ENCODE measurements at places on chromosomes 6 and 20.

GRCh38 chr6:38391626-38392579, 247.8 kb downstream of the BTBD9 start:
- DNase-seq, result no peak

DNA sequence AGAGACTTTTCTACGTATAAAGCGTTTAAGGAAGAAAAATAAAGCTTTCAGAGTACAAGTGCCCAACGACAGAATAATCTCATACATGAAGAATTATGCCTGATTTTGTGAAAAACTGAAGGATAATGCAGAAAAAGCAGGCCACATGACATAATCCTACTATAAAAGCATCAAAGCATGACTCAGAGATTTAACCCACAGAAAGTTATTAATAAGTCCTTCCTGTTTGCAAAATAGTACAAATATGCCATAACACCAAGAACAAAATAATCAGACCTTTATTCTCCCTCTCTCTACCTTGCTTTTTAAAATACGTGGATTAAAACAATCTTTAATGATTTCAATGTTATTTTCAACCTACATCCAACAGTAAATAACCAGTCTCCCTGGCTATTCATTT, 118.6 kb upstream of the BCLAF1 start:
- DNase-seq, result no peak

- DNase-seq, result no peak
Measured at GRCh38 chr20:57705127-57705899, 4.5 kb downstream of the PMEPA1 start.

DNA sequence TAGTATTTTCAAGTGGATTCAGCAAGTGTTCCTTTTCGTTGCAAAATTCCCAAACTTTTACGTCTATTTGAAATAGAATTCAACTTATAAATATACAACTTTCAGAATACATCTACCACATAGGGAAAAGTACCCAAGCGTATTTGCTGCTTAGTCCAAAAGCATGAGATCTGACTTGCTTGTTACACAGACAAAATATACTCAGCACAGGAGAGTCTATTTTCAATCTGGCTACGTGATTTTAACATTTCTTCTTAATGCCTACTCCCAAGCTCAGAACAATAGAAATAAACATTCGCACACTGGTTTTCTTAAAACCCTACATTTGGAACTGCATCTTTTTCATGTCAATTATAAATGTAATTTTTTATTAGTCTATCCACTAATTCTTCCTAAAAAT, 672 bp downstream of the PKHD1 start:
- DNase-seq, result no peak

- DNase-seq, result no peak
Measured at GRCh38 chr6:84671183-84671582, 93.2 kb downstream of the TBX18 start.

DNA sequence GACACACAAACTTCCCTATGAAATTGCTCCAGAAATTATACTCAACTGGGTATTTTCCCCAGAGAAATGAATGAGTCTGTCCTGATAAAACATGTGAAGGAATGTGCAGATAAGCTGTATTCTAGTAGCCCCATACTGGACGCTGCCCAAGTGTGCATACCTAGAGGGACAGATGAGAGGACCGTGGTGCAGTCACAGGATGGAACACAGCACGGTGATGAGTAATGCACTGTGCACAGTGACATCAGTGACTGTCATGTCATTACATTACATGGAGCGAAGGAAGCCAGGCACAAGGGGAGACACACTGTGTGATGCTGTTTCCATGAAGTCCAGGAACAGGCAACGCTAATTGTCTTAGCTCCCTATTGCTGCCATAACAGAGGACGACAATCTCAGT, 155.5 kb downstream of the CDH4 start:
- no peak for DNase-seq

- no peak for DNase-seq
Measured at GRCh38 chr6:106764353-106764980, 135.1 kb downstream of the QRSL1 start.

DNA sequence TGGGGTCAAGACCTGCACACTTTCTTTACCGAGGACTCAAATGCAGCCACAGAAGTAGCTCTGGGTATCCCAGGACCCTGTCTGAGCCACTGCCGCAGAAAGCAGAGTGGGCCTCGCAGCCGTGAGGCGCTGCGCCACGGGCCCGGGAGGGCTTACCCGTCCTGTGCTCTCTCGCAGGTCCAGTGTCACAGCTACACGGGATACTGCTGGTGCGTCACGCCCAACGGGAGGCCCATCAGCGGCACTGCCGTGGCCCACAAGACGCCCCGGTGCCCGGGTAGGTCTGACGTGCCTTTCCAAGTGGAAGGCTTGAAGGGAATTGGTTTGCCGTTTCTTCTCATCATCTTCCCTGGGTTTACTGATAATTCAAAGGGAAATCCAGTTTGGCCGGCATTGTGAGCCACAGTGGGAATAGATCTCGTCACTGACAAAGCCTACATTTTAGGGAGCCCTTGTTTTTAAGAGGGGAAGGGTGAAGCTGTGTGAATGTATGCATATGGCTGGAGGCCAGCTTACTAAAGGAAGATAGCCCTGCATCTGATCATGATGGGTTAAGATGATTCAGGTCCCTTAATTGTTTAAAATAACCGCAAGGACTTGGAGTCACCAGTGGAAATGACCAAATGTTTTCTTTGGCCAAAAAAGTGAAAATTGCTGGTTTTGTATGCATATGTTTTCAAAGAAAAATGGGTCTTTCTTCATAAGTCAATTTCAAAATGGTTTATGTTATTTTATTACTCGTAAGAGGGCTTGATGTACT, 86.6 kb downstream of the SMOC2 start:
- DNase-seq, result no peak

DNA sequence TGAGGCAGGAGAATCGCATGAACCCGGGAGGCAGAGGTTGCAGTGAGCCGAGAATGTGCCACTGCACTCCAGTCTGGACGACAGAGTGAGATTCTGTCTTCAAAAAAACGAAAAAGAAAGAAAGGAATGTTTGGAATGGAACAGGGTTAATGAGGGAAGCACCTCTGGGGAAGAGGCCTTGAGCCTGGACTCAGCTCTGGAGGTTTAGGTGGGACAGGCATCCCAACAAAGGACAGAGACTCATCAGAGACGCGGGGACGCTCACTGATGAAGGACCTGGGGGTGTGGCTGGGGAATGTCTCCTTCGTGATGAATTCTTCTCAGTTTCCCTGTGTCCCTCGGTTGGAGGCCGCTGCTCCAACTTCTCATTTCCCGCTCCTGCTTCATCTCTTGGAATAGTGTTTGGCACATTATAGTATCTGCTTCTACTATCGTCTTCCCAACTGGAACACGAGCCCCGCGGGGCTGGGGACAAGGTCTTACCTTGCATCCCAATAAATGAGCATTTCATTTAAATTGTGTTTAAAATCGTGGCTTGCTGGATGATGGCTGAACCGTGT, 27.6 kb downstream of the KIF25 start:
- no peak for DNase-seq

Measured in 8988T (cell line).